ENCODE measurements at places on chromosomes 4 and X.

DNA sequence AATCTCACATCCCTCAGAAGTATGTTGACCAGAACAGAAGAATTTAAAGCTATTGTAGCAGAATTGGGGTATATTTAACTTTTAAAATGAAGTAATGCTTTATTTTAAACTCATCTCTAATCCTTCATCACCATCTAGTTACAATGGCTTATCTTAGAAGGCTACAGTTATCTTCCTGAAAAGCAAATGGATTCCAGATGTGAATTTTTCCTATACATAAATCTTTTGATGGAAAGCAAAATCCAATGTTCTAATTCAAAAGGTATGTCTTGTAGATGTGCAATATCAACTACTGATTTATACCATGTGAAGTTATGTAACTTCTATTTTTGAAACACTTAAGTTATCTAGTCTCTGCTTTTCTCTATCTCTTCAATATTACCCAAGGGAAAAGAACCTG, 47.6 kb downstream of the CCNG2 start:
- DNase-seq: no peak

- DNase-seq: no peak
Observed at GRCh38 chrX:112053169-112053568, 29.4 kb downstream of the TRPC5 start.

- no peak for DNase-seq
Observed at GRCh38 chrX:55056820-55057674, 17.8 kb upstream of the PAGE2B start.

DNA sequence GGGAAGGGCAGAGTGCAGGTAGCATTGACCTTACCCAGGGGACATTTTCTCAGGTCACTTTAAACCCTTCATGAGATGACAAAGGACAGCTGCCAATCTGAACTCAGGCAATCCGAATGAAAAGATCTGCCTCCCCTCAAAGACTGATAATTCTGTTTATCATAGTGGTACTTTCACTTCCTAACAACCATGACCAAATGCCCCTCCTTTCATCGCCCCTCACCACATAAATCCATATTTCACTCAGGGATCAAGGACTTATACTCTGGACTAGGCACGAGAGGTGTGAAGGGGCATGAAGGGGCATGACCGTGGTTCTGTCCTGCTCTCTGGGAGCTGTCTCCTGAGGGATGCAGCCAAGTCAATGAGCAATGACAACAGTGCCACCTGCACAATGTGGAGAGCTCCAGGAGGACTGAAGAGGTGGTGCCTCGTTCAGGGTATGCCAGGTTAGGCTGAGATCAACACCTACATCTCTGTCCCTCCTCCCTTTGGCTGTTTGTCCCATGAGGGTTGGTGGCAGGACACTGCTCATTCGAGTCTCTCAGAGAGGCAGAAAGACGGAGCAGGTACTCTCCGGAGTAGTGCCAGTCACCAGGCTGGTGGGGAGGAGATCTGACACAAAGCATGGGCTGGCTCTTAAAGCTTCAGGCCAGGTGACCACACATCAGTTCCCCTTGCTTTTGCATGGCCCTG, 12.5 kb downstream of the HS3ST1 start:
- DNase-seq: no peak

DNA sequence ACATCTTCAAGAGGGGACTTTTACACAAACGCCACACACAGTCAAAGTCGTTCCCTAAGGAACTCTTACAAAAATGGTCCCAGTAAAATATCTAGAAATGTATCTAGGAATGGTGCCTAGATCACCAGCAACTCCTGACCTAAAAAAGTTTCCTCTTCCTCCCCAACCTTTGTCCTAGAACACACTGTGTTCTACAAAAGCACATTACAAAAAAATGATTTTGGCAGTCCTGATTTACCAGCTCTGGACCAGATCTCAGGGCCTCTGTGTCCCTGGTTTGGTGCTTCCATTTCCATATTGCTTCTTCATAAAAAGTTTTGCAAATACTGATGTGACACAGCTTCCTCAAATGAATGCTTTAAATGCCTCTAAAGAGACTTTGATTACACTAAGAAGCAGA, 55.0 kb downstream of the LNX1 start:
- DNase-seq: no peak

- DNase-seq: no peak
Observed at GRCh38 chr4:145613566-145614232, 5.5 kb upstream of the MMAA start.

DNA sequence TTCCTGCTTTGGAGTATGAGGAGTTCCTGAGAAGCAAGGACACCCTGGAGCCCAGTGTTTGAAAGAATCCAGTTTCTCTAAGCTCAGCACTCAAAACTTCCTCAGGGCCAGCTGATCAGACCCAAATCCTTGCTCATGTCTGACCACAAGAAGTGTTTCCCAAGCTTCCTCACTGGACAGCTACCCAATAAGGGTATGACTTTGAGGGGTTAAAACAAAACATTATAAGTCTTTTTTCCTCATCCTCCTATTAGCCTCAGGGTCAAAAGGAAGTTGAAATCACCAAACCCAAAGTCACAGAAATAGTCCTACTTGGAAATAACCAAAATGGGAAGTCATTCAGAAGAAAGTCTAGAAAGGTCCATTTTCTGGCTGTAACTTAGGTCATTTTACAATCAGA, 13.7 kb downstream of the ZBTB33 start:
- DNase-seq: no peak

- no peak for DNase-seq
Observed at GRCh38 chr4:151206241-151207005, 70.5 kb upstream of the PRSS48 start.

- no peak for DNase-seq
Observed at GRCh38 chr4:8160572-8160971, 2.0 kb upstream of the ABLIM2 start.

DNA sequence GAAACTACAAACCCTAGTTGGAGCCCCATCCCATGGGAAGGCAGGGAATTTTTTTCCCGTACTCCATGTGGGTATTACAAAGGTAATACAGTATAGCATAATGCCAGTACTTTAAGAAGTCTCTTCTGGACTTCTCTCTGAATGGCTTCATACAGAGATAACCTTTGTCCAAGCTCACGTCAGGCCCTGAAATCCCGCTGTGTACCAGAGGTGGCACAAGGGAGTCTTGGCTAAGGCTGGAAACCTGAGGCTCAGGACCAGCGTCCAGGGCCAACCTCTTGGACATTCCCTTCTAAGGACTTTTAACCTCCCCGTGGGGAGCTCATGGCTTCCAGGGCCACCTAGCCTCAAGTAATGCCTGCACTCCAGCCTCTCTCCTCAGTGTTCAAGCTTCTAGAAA, 338.9 kb upstream of the FAM241A start:
- DNase-seq: no peak
